PC-3 (cell line): ENCODE measurements at places on chromosomes 7 and 10. TPM values are rescaled to one million over a fixed set of nuclear protein-coding genes. Genes with fewer than 3 reads are reported as not detected.

CYP26C1 gene
- 0.17 TPM in 1 of 2 replicates, not detected in the other for total RNA-seq

NKX1-2 gene
- 0.36 and 0.86 TPM in 2 replicates for total RNA-seq

DNA sequence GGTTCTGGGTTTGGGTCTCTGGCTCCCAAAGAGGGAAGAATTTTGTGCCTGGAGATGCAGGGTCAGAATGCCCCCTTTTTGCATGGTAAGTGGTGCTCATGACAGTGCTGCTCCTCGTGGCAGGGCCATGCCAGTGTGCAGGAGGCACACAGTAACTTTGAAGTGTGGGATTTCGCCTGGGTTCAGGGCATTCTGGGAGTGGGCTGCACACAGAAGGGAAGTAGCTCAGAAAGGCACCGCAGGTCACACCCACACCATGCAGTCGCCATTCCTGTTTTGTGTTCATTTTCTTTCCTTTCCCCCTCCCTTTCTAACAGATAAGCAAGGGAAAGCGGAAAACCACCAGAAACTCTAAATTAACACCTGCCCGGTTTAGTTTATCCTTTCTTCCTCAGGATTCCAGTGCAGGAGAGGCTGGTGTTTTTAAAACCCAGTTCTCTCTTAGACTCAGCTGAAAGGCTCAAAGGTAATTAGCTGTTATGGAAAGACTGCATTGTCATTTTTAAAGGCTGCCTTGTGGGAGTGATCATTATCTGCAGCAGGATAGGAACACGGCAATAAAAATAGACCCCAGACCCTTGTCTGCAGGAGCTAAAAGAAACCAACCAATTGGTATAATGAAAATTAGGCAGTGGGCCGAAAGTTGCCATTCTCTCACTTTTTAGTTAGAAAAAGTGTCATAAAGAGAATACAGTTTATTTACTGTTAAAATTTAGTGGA, 50.2 kb downstream of the EEPD1 start:
- peaks cover 33% of the 10 kb centered on the region for H3K4me1 ChIP-seq
- H3K27me3 ChIP-seq: no peaks in the 10 kb centered on the region
- no peak for DNase-seq
- no peak overlapping the region for H3K27ac ChIP-seq

DNA sequence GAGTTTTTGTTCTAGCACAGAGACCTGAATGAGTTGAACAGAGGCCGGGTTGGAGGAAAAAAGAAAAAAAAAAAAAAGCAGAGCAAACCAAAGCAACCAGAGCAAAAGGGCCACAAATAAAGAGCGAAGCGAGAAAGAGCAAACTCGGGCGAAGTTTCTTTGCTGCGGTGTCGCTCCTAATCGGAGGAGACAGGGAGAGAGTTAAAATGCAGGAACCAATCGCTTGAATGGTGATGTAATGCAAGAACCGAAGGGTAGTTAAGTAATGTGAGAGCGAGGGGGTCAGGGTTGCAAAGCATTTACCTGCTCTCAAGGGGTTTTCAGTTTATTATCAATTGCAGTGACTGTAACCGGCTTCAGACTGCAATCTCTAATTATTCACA, 271.7 kb downstream of the TRIL start:
- peak overlapping the region; percentile 77 for H3K4me3 ChIP-seq
- no peaks in the 10 kb centered on the region for H3K36me3 ChIP-seq
- DNase-seq: peak; percentile 58
- H3K4me1 ChIP-seq: peaks cover 31% of the 10 kb centered on the region
- peak overlapping the region; percentile 78 for H3K27ac ChIP-seq

GRCh38 chr7:107778283-107778682, 24.7 kb downstream of the SLC26A3 start:
- H3K4me3 ChIP-seq: no peak overlapping the region
- no peaks in the 10 kb centered on the region for H3K36me3 ChIP-seq
- H3K27me3 ChIP-seq: no peaks in the 10 kb centered on the region
- no peak overlapping the region for H3K27ac ChIP-seq
- H3K4me1 ChIP-seq: no peaks in the 10 kb centered on the region

DNA sequence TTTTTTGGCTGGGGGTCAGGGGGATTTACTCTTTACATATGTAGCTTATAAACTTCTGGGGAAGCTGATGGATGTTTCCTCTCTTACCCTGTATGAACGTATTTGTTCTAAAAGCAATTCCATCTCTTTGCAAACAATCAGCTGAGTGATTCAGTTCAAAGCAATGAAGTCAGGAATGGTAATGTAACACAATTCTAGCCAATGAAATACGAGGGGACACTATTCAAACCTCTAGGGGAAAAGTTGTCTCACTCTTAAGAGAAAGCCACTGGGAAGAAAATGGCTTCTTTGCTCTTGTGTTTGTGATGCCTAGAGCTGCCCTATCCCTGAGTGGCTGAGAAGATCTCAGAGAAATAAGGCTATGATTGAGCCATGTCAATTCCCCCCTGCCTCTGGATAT, 134.8 kb upstream of the SEMA3C start:
- peak overlapping the region; percentile 27 for H3K27ac ChIP-seq
- H3K27me3 ChIP-seq: no peaks in the 10 kb centered on the region
- peak; percentile 75 for DNase-seq
- no peak overlapping the region for H3K4me3 ChIP-seq
- peaks cover 17% of the 10 kb centered on the region for H3K4me1 ChIP-seq
